ENCODE measurements at places on chromosomes 2 and 18. TPM values are rescaled to one million over a fixed set of nuclear protein-coding genes. Genes with fewer than 3 reads are reported as not detected.

The LIMS1 gene
- 97.5 TPM for total RNA-seq

The LYPD1 gene
- 32.1 TPM for total RNA-seq

The LRRFIP1 gene
- 83.2 TPM for total RNA-seq

The SCYGR4 gene
- total RNA-seq: not detected

The PDIA6 gene
- 682 TPM for total RNA-seq

The OLA1 gene
- 96.7 TPM for total RNA-seq

The CYBRD1 gene
- total RNA-seq: 81.9 TPM

The PID1 gene
- 6.9 TPM for total RNA-seq

The G6PC2 gene
- total RNA-seq: not detected

The DOK6 gene
- 0.77 TPM for total RNA-seq

The SERPINB4 gene
- not detected for total RNA-seq

The DSG1 gene
- total RNA-seq: not detected
